Activated CD4-positive, alpha-beta T cell treated with anti-CD3 and anti-CD28 coated beads for 4 hours (primary cell): ENCODE measurements at places on chromosomes 1 and 21.

DNA sequence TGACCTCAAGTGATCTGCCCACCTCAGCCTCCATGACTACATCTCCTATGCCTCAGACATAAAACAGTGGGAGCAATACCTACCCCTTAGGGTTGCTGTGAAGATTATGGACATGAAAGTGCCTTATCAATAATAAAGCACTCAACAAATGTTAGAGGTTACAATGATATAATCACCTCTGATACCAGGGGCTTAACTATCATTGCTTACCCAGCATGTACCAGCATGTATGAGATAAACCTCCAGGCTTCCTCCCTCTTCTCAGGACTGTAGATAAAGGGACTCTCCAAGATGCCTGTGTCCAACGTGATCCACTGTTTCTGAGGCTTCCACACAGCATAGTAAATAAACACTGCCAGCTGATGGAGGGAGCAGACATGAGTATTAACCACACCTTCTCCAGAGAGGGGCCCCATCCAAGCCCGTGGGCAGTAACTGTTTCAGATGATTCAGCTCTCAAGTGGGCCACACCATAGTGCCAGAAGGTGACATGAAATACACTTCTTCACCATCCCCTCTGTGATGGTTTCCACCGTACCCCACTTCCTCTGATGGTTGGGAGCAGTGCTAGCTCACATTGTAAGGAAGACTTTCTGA lies 26.2 kb downstream of the RHBDL2 start:
- no peak for DNase-seq

- no peak for DNase-seq
Observed at GRCh38 chr1:111909030-111909429, 80.4 kb downstream of the KCND3 start.

- DNase-seq, result peak; percentile 6
Observed at GRCh38 chr1:193185901-193186731, at the start of gene B3GALT2. B3GALT2 (minus strand) TSS chr1:193186613; CDS start chr1:193181562, 5,051 bp downstream.

- peak; percentile 10 for DNase-seq
Observed at GRCh38 chr1:8525216-8525557, 207.3 kb downstream of the SLC45A1 start.

- no peak for DNase-seq
Observed at GRCh38 chr1:192453360-192453992, 122.1 kb upstream of the RGS1 start.

GRCh38 chr1:98288494-98288893 lies 367.7 kb upstream of the DPYD start:
- no peak for DNase-seq

DNA sequence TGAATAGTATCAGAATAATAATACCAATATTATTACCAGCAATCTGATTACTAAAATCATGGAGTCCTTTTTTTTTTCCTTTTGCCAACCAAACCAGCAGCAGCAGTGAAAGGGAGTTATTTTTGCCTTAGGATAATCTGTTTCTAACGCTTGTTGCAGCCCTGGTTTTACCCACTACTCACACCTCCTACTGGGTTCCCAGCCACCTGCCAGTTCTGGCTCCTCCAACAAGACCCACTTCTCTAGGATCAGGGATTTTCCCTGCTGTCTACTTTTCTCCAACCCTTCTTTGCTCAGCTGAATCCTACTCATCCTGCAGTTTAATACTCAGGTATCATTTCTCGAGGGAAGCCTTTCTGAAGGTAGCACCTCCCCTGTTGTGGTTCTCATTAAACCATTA lies 96.8 kb upstream of the BCAR3 start:
- no peak for DNase-seq

- DNase-seq, result no peak
Observed at GRCh38 chr1:98322966-98323365, 338.6 kb upstream of the SNX7 start.

- DNase-seq, result no peak
Observed at GRCh38 chr1:208118841-208119606, 125.2 kb downstream of the PLXNA2 start.

DNA sequence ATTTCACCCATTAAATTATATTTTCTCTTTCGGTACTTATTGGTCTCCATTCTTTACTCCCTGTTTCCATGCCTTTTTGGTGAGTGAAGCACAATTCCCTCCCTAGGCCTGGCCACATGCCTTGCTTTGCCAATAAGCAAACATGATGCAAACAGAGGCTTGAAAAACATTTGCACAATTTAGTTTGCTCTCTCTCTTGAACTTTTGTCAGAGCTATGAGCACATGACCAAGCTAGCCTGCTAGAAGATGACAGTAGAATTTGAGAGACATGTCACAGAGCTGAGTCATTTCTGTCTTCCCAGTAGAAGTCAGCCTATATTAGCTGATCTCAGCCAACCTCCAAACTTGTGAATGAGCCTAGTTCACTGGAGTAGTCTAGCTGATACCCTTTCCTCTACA lies 24.6 kb downstream of the ANGPTL3 start:
- DNase-seq, result no peak

DNA sequence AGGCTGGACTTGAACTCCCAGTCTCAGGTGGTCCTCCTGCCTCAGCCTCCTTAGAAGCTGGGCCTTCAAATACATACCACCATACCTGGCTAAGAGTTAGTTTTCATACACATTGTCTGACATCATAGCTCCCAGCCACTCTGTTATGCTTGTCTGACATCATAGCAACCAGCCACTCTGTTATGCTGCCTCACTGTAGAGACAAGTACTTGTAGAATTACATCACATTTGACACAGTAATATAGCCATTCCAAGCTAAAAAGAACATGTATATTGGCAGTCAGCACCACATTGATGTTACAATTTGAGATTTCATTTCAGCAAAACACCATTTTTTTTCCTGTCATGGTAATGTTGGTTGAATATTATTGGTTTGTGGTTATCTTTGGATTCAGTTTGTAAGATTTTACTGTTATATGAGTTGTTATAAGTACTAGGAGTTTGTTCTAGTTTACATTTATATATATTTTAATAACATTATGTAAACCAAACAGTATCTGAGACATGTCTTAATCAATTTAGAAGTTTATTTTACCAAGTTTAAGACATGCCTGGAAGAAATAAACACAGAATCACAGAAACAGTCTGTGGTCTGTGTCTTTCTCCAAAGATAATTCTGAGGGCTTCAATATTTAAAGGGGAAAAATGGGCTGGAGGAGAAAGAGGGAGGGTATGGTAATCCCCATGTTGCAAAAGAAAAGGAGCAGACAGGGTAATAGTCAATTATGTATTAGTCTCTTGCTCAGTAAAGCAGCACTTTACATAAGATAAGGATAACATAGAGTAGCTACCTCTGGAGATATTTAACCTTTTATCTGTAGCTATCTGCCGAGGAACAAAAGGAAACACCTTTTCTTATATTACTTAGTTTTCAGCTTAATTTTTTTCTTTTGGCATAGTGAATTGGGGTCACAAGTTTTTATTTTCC lies 43.0 kb downstream of the XPR1 start:
- DNase-seq, result no peak

GRCh38 chr1:14929547-14930246 lies 223.8 kb upstream of the TMEM51 start:
- DNase-seq, result no peak

- no peak for DNase-seq
Observed at GRCh38 chr1:170203693-170204092, 57.9 kb downstream of the NTMT2 start.

GRCh38 chr1:161138431-161138830 lies 6.0 kb upstream of the DEDD start:
- DNase-seq, result no peak

GRCh38 chr1:43582162-43582566 lies 51.5 kb downstream of the PTPRF start:
- DNase-seq, result peak; percentile 23
